ENCODE measurements at places on chromosomes 6 and 20. TPM values are rescaled to one million over a fixed set of nuclear protein-coding genes. Genes with fewer than 3 reads are reported as not detected.

DNA sequence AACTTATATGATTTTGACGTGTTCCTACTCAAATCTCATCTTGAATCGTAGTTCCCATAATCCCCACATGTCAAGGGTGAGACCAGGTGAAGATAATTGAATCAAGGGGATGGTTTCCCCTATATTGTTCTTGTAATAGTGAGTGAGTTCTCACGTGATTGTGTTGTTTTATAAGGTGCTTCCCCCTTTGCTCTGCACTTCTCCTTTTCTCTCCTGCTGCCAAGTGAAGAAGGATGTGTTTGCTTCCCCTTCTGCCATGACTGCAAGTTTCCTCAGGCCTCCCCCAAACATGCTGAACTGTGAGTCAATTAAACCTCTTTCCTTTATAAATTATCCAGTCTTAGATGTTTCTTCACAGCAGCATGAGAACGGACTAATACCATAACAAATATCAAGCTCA lies 83.2 kb downstream of the MANEA start:
- no peak overlapping the region for H3K4me3 ChIP-seq
- DNase-seq, result no peak
- H3K4me1 ChIP-seq, result no peaks in the 10 kb centered on the region
- H3K27ac ChIP-seq, result no peak overlapping the region

DNA sequence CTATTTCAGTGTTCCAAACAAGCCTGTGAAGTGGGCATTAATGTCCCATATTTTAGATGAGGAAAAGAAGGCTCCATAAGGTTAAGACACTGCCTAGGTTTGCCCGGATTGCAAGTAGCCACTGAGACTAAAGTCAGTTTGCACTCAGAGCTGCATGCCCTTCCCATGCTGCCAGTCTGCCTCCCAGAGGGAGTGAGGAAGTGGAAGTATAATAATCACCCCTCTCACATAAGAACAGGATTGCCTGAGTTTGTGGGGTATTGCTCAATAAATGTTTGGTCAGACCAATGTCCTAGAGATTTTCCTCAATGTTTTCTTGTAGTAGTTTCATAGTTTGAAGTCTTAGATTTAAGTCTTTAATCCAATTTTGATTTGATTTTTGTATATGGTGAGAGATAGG lies 43.9 kb upstream of the CLIC5 start:
- H3K27ac ChIP-seq, result no peak overlapping the region
- no peak for DNase-seq
- no peak overlapping the region for H3K4me3 ChIP-seq
- H3K36me3 ChIP-seq, result no peaks in the 10 kb centered on the region
- H3K27me3 ChIP-seq, result peaks cover 9% of the 10 kb centered on the region
- no peaks in the 10 kb centered on the region for H3K4me1 ChIP-seq

DNA sequence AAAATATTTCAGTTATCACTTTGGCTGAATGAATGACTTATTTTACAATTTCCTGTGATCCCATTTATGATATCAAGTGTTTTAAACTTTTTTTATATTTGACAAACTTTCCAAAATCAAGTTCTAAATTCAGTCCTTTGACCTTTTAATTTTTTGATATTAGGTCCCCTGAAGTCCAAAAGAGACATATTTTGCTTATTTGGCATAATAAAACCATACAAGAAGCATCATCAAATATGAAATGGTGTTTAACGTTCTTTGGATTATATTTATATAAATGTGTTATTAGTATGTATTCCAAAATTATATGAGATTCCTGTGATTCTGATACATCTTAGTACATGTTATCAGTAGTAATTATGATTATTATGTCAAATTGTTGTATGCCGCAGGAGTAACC lies 38.7 kb downstream of the ZNF133 start:
- no peaks in the 10 kb centered on the region for H3K27me3 ChIP-seq
- DNase-seq, result no peak
- H3K4me3 ChIP-seq, result no peak overlapping the region
- H3K4me1 ChIP-seq, result no peaks in the 10 kb centered on the region

DNA sequence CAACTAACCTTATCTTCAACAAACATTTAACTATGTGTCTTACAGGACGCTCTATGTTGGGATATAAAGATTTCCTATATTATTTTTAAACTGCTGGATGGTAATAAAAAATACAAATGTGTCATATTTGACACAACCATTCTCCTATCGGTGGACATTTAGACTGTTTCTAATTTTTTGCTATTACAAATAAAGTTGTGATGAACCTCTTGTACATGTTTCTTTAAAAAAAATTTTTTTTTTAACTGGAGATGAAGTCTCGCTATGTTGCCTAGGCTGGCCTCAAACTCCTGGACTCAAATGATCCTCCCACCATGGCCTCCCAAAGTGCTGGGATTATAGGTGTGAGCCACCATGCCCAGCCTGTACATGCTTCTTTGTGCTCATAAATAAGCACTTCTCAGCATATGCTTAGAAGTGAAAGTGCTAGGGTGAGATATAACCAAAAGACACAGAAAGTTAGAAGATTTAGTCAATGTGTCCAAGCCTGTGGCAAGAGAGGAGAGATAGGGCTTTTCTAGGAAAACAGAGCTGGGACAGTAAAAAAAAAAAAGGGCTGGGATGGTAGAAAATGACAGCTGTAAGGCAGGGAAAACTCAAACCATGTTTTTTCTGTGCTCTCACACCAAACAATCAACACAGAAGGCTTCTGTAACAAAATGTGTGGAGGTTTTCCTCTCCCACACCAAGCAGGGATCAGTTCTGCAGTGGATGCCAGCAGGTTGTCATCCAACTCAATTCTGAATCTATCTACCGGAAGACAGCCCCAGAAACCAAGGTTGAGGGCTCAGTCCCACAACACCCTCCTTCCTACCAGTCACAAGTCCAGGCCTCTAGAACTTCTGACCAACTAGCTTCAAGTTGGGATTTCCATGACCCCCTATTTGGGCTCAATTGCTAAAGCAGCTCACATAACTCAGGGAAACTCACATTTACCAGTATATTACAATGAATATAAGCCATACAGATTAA lies 70.0 kb upstream of the SMIM29 start:
- peaks cover 27% of the 10 kb centered on the region for H3K4me1 ChIP-seq
- H3K4me3 ChIP-seq, result no peak overlapping the region
- no peaks in the 10 kb centered on the region for H3K27me3 ChIP-seq

DNA sequence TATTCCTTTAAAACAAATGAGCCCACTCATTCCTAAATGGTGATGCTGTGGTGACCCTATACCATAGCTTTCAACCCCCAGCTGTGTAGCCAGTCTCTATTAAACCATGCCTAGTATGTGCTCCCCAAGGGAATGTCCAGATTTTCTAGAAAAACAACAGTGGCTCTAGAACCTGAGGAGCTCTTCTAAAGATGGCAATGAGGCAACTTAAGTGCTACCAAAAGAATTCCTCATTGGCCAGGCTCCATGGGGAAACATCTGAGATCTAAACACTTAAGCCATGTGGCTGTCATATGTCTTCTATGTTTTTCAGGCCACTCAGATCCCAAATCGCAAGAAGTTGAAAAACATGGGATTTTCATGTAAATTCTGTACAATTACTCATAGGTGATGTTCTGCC lies 191.0 kb downstream of the TPBG start:
- no peak overlapping the region for H3K4me3 ChIP-seq
- H3K4me1 ChIP-seq, result no peaks in the 10 kb centered on the region
- DNase-seq, result no peak
- H3K36me3 ChIP-seq, result no peaks in the 10 kb centered on the region
- H3K27ac ChIP-seq, result no peak overlapping the region

GRCh38 chr20:50541606-50542041 lies 31.4 kb downstream of the PTPN1 start:
- H3K27ac ChIP-seq, result no peak overlapping the region
- peaks cover 33% of the 10 kb centered on the region for H3K36me3 ChIP-seq
- H3K27me3 ChIP-seq, result no peaks in the 10 kb centered on the region
- H3K4me3 ChIP-seq, result no peak overlapping the region
- H3K4me1 ChIP-seq, result peaks cover 65% of the 10 kb centered on the region

Gene PDE7B
- 0.95 TPM for total RNA-seq

Gene SMOC2
- total RNA-seq, result not detected

Gene BTNL2
- total RNA-seq, result not detected

Gene C6orf47
- total RNA-seq, result 26.4 TPM

Gene SRMS
- total RNA-seq, result not detected

Gene C20orf204
- 7.2 TPM for total RNA-seq

Gene IMPG1
- not detected for total RNA-seq

Gene ABHD16A
- total RNA-seq, result 55.0 TPM

Measured in activated CD4-positive, alpha-beta memory T cell treated with anti-CD3 and anti-CD28 coated beads, Interleukin-2, amount 10 ng/mL, durations not matched to agents 7 days and 5 days (primary cell).